ENCODE measurements at places on chromosomes 2 and 18.

GRCh38 chr2:238787501-238787900, 60.4 kb upstream of the TWIST2 start:
- DNase-seq: no peak

DNA sequence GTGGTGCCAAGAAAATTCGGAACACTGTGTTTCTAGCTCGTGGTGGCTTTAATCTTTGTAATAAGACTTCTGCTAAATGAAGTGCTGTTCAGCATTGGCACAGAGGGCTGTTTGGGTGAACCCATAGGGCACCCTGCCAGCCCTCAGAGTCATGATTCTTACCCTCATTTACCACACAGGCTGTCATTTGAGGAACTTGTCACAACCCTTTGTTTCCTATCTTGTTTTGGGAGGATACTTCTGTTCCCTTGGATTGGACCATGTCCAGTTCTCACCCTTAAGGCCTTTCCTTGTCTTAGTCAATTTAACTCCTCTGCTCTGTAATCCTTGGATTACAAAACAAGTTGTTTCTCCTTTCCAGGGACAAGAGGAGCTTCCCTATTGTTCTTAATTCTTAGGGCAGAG, 225.7 kb downstream of the MTX2 start:
- DNase-seq: no peak

DNA sequence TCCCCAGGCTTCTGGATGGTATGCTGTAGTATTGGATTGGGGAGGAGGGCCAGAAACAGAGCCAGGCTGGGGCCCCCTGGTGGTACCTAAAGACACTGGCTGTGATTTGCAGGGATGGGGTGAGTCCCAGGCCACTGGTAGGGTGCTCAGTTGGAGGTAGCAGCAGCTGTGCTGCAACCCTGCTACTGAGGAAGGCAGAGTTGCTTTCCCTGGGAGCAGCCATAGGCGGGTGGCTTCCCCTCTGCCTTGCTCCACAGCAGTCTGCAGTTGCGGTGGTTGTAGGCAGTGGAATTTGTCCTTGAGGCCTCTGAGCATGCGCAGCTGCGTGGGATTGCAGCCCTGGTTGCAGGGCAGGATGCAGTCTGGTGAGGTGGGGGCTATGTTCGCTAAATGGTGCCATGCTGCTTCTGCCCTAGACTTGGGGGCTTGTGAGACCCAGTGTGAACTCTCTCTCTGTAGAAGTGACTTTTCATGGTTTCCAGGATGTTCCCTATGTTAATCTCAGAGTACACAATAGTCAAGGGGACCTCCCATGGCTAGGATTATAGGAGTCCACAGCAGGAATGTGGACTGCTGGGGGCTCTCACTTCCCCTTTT, 443.5 kb downstream of the XIRP2 start:
- no peak for DNase-seq

DNA sequence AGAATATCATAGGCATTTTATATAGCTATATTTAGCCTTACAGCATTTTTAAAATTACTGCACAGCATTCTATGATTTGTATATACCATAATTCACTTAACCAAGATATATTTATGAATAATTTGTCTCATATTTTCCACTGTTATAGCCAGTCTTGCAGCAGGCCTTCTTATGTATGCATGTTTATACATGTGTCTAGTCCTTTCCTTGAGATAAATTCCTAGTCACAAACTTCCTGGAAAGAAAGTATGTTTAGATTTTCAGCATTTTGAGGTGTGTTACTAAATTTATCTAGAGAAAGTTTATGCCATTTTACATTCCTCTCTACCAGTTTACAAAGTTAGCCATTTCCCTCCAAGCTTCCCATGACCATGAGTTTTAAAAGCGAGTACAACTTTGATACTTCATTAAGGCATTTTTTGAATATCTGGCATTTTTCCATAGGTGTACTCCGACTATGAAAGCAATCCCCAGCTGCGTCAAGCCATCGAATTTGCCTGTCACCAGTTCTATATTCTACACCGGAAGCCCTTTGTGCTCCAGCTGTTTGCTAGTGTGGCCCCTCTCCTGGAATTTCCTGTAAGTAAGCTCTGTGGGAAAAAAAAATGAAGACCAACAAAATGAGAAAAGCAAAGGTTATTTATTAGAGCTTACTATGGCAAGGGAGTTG, 59.4 kb upstream of the RPE start:
- no peak for DNase-seq

DNA sequence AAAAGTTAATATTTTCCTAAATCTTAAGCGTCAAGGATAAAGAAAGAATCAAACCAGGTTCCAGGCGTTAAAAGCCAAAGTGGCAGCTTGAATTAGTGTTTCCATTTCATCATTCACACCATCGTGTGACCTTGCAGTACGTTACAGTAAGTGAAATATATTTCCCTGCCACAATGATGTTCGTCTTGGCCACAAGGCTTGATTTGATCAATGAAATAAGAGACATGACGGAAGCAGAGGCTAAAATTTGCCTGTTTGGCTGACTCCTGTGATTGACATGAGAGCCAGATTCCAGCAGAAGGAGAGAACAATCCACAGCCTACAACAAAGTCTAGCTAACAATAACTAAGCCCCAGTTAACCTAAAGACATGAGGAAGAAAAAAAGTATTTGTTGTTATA, 62.0 kb downstream of the ASXL2 start:
- no peak for DNase-seq

- DNase-seq: no peak
Observed at GRCh38 chr18:79575891-79576685, 103.5 kb upstream of the CTDP1 start.

- no peak for DNase-seq
Observed at GRCh38 chr2:149741646-149742045, 154.1 kb upstream of the MMADHC start.

- DNase-seq: no peak
Observed at GRCh38 chr2:99181624-99182000, 628 bp downstream of the MRPL30 start.

- DNase-seq: no peak
Observed at GRCh38 chr2:238716585-238716984, 131.3 kb upstream of the TWIST2 start.

DNA sequence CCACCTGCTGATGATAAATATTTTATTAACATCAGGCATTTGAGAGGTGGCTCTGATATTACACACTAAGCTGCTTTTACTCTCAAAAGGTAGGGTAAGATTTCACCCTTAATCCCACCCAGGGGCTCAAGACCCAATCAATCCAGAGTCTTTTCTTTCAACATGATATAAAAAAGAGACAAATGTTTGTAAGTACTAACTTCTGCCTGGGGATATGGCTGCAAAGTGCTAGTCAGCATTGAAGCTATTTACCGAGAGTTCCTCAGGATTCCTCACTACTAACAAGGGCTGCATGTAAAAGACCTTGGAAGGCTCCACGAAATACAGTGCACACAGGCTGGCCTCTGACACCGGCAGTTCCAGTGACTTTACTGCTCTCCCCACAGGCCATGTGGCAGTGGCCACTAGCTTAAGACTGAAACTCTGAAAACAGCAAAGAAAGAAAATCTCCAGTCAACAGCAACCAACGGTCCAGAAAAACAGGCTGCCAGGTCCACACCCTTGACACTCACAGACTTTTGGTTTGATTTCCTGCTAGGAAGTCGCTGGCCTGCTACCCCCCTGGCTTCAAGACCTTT, 11.2 kb downstream of the MREG start:
- DNase-seq: no peak

DNA sequence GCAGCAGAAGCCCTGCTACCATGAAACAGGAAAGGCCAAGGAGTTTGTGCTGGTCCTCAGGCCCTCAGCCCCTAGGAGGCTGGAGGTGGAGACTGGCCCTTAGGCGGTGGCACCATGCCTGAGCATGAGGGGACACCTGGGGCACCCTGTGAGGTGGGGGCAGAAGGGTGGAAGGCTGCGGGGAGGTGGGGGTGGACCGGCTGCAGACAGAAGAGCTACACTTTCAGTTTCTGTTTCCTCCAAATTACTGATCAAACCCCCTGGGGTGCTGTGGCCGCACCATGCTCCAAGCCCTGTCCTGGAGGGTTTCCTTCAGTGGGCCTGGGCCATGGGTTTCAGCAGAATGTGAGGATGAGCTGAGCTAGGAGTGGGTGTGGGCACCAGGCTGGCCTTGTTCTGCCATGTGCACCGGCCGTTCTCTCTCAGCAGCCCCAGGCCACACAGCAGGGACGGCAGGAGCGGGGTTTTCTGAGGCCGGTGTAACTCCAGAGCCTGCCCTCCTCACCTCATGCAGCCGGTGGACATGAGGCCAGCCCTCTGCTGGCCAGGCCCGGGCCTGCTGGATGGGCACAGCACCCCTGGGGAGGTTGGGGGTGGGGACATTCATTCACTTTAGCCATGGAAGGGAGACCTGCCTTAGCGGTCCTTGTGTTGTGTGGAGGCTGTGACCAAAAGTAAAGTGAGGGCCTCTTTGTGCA, 51.5 kb downstream of the PLEKHB2 start:
- no peak for DNase-seq

DNA sequence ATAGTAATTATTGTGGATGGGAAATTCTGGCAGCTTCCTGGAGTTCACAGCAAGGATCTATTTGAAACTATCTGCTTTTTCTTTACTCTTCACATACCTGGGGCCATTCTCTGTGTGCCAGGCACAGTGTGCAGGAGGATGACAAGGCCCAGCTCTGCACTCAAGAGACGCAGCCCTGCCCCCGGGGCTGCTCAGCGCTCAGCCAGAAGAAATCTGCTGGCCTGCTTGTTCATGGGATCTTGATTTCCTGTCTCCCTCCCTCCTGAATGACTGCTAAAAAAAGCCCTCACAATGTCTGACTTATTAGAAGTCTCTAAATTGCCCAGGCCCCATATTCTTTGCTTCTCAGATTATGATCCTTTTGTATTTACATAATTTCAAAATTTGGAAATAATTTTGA, 210.9 kb downstream of the DCDC2C start:
- no peak for DNase-seq

GRCh38 chr2:162840598-162841246, 2.2 kb upstream of the KCNH7 start:
- no peak for DNase-seq
